ENCODE measurements at places on chromosomes 5 and 9. TPM values are rescaled to one million over a fixed set of nuclear protein-coding genes. Genes with fewer than 3 reads are reported as not detected.

Gene NFIB
- total RNA-seq, result 9.4 TPM

GRCh38 chr5:171483551-171484135 lies 64.2 kb downstream of the FGF18 start:
- H3K36me3 ChIP-seq, result no peaks in the 10 kb centered on the region
- no peak overlapping the region for H3K27ac ChIP-seq
- H3K4me3 ChIP-seq, result no peak overlapping the region
- H3K4me1 ChIP-seq, result no peaks in the 10 kb centered on the region

- no peaks in the 10 kb centered on the region for H3K36me3 ChIP-seq
- H3K27ac ChIP-seq, result no peak overlapping the region
- H3K4me1 ChIP-seq, result no peaks in the 10 kb centered on the region
- no peaks in the 10 kb centered on the region for H3K27me3 ChIP-seq
- DNase-seq, result no peak
Observed at GRCh38 chr5:67831048-67831447, 384.5 kb upstream of the PIK3R1 start.

- no peaks in the 10 kb centered on the region for H3K27me3 ChIP-seq
- peaks cover 8% of the 10 kb centered on the region for H3K4me1 ChIP-seq
- no peaks in the 10 kb centered on the region for H3K36me3 ChIP-seq
- no peak overlapping the region for H3K4me3 ChIP-seq
- H3K27ac ChIP-seq, result peak overlapping the region; percentile 12
- DNase-seq, result peak; percentile 4
Observed at GRCh38 chr5:158947846-158948245, 151.9 kb downstream of the EBF1 start.

- H3K27me3 ChIP-seq, result no peaks in the 10 kb centered on the region
- no peak for DNase-seq
- no peak overlapping the region for H3K4me3 ChIP-seq
Observed at GRCh38 chr9:34037626-34038025, 11.1 kb downstream of the UBAP2 start.

DNA sequence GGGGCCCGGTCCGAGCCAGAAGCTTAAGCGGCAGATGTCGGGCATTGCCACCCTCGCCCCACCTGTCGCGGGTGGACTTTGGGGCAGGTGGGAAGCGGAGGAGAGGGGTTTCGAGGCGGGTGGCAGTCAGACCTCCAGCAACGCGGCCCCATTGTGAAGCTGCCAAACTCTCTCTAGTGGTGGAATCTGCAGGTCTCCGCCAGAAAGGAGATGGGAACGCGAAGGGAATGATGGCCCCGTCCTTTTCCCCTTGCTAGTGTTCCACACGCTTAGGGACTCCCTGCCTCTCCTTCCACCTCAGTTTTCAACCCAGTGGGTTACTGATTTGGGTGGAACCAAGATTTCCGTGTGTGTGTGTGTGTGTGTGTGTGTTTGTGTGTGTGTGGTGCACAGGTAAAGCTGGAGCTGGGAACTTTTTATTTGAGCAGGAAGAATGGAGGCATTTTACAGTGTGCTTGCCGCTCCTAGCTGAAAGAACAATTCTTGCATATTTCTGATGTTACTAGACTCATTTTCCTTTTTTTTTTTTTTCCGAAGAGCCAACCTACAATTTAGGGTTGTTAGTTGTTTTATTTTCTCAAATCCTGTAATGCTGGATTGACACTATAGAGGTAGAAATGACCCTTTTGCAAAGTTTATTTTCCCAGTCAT lies 1.3 kb downstream of the MACIR start:
- no peaks in the 10 kb centered on the region for H3K36me3 ChIP-seq
- DNase-seq, result peak; percentile 36
- no peaks in the 10 kb centered on the region for H3K27me3 ChIP-seq
- peak overlapping the region; percentile 84 for H3K4me3 ChIP-seq
- H3K27ac ChIP-seq, result peak overlapping the region; percentile 83

DNA sequence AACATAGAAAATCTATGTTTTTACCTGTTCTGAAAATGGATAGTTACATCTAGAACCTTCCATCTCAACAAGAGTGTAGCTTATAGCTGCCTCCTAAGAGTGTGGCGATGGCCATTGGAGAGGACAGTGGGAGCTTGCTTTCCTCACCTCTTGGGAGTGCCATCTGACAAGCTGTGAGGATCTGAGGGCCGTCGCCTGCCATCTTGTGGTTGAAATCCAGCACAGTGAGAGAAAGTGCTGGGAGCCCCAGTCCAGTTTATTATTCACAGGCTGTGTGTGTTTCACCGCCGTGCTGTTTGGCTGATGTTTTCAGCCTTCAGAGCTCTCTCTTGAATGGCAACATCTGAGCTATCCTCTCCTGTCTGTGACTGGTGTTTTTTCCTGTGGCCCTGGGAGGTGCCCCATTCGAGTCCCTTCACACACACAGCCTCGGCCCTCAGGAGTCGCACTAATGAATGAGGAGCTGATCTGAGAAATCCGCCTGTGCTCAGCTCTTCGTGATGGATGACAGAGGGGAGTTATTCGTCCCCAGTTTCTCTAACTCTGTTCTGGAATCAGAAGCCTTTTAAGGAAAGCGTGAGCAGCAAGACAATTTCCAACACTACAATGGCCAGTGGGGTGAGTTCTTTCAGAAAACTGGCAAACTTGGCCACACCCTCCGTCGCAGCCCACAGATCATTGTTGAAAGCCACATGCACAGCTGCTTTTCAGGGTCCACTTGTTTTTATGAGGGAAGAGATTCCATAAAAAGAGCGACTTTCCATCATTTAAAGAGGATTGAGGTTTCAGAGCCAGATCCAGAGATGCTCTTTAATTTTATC lies 170.3 kb downstream of the PDZD2 start:
- H3K36me3 ChIP-seq, result no peaks in the 10 kb centered on the region
- peak overlapping the region; percentile 11 for H3K4me3 ChIP-seq
- peaks cover 7% of the 10 kb centered on the region for H3K4me1 ChIP-seq
- H3K27ac ChIP-seq, result no peak overlapping the region
- DNase-seq, result peak; percentile 54

All from astrocyte (in vitro differentiated cells and primary cell).